Activated CD4-positive, alpha-beta T cell treated with anti-CD3 and anti-CD28 coated beads, Interleukin-2, Interleukin-6, amounts not matched to agents 100 ng/mL and 50 ng/mL, durations not matched to agents 16 hours and 8 hours (primary cell): ENCODE measurements at places on chromosomes 1 and 21.

DNA sequence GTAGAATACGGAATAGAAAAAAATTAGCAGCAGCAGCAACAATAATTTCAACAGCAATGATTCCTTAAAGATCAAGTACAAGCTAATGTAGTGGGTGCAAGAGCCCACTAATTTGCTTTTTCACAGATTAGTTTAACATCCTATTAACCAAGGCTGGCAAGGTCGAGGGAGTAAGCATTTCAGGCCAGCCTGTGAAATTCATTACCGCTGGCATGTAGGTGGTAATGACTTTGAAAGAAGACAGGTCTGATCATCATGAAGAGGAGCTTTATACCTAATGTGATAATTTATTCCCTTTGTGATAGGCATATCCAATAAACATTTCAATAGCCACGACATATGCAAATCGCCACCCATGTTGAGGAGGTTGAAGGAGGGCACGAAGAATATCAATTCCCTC lies 11.2 kb upstream of the PRDM15 start:
- DNase-seq: no peak

GRCh38 chr21:44079446-44079845 lies 27.8 kb upstream of the PWP2 start:
- no peak for DNase-seq

GRCh38 chr1:48498096-48498791 lies 26.2 kb upstream of the SPATA6 start:
- DNase-seq: peak; percentile 74

DNA sequence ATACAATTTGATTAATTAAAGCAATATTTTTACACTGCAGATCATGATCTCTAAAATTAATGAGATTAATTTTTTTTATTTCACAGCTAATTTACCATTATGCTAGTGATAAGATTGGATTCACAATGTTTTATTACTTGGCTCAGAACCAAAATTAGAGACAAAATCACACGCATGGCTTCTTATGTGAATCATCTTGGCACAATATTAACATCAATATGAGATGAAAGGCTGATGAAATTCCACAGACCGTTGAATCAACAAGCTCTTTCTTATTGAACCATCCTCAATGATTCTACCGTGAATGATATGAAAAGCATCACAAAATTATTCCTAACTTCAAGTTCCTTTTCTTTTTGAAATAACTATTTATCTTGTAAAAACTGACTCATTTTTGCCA lies 544.9 kb downstream of the KCNT2 start:
- DNase-seq: no peak

GRCh38 chr1:234373959-234374254 lies 651 bp downstream of the COA6 start:
- DNase-seq: no peak

DNA sequence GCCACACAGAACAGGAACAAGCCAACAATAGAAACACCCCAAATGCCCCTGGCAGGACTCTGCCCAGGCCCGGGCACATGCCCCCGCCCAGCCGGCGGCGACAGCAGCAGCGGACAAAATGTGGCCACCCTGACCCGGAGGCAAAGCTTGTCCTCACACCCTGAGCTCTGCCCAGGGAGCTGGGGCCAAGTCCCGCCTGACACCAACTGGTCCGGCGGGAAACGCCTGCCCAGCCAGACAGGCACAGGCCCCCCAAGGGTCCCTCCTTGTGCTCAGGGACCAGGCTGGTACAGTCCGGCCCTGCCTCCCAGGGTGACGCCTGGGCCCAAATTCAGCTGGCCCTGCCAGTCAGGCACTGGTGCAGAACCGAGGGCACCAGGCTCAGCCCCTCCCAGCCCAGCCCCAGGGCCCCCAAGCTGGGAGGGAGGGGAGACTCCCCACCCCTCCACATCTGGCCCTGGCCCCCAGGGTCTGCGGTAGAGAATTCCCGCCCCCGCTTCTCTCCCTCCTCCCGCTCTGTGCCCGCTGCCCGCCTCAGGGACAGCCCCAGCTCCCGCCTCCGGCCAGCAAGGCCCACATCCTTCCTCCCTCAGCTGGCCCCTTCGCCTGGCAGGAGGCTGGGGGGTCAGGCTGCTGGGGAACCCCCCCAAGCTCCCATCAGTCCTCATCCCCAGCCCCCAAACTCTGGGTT lies 2.0 kb downstream of the AHDC1 start:
- no peak for DNase-seq

GRCh38 chr1:201291916-201292315 lies 8.6 kb downstream of the PKP1 start:
- no peak for DNase-seq

GRCh38 chr1:160542303-160542945 lies 19.4 kb upstream of the SLAMF6 start:
- DNase-seq: no peak

DNA sequence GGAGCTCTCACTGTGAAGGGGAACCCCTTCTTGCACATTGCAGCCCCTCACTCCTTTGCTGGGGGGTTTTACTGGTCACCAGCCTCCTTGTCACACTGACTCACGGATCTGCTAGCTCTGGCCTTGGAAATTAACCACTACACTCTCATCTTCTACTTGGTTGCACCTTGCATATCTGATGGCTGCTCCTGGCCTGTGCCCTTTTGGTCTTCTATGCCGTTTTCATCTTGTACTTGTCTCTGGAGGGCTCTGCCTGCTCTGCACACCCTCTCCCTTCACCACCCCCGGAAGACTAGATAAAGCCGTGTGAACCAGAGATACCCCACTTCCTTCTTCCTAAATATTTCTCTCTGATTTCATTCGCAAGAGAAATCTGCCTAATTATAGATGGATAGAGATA lies 44.6 kb downstream of the CD247 start:
- no peak for DNase-seq

DNA sequence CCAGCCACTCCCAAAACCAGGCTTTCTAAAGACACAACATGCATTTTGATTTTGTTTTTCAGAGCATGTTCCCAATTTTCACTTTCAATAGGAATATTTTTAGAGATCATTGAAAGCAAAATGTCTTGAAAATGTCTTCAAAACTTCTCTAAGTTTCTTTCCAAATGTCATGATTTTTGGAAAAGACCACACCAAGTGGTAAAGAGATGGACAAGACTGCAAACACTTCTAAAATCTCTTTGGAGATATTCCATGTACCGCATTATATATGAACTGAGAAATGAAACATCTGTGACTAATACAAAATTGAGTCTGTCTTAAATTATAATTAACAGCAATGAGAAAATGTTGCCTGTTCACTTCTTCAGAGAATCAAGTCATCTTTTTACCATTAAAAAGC lies 418.0 kb upstream of the PKN2 start:
- no peak for DNase-seq

GRCh38 chr21:31347435-31348032 lies 3.5 kb upstream of the TIAM1 start:
- no peak for DNase-seq

GRCh38 chr1:202662081-202662480 lies 48.2 kb downstream of the SYT2 start:
- DNase-seq: no peak

GRCh38 chr1:223211323-223211985 lies 68.4 kb upstream of the TLR5 start:
- DNase-seq: no peak

GRCh38 chr1:156809711-156810366 lies 6.8 kb downstream of the SH2D2A start:
- no peak for DNase-seq

GRCh38 chr1:40380817-40381216 lies 7.3 kb downstream of the SMAP2 start:
- DNase-seq: no peak

- no peak for DNase-seq
Measured at GRCh38 chr1:159978107-159978398, 24.0 kb upstream of the SLAMF9 start.

- no peak for DNase-seq
Measured at GRCh38 chr1:29254346-29254745, 18.0 kb downstream of the PTPRU start.

DNA sequence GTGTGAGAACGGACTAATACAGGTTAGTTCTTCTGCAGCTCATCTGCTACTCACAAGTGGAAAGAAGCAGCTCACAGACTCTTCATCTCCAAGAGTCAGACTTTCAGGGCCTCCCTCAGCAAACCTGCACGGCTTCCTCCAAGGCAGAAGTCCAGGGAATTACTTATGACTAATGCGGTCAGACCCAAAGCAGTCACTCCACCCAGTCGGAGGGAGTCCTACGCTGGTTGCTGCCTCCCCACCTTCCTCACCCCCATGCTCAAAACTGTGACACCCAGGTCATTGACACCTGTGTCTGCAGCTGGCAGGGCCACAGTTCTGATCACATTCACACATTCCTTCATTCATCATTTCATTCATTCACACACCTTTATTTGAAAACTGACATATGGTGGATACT lies 38.4 kb upstream of the PRDM2 start:
- no peak for DNase-seq

DNA sequence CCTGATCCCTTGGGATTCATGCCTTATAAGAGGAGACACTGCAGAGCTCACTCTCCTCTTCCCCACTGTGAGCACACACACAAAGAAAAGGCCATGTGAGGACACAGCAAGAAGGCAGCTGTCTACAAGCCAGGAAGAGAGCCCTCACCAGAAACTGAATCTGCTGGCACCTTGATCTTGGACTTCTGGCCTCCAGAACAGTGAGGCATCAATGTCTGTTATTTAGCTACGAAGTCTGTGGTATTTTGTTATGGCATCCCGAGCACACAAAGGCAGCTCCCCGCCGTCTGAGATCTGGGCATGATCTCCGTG lies 47.1 kb upstream of the RPL11 start:
- DNase-seq: no peak

DNA sequence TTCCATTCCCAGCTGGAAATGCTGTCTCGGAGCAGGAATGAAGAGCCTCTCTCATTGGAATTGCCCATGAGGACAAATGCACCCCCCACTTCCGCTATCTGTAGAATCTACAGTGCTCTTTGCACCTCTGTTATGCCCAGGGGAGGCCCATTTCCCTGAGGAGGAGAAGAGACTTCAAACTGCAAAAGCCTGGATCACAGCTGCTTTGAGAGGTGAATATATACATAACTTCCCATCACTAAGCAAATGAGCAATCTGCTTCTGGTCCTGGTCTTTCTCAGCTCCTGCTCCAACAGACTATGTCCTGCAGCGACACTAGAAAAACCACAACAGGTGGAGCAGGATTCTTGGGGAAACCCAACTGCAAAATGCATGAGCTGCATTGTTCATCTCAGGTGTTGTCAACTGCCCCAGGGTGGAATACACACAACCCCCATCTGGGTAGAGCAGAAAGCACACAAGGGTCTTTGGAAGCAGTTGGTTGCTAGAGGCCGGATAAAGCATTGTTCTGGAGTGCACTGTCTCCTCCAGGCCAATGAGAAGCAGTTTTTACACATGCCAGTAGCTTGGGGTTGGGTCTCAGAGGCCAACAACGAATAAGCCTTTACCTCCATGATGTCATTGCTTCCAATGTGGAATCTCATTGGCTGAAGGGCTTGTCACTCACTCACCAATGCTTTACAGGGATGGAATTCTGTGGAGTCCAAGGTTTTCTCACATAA lies 67.7 kb upstream of the RAB4A start:
- no peak for DNase-seq

- no peak for DNase-seq
Measured at GRCh38 chr1:99315305-99315704, 51.0 kb downstream of the PLPPR4 start.

GRCh38 chr1:77175230-77175844 lies 43.9 kb downstream of the PIGK start:
- no peak for DNase-seq

DNA sequence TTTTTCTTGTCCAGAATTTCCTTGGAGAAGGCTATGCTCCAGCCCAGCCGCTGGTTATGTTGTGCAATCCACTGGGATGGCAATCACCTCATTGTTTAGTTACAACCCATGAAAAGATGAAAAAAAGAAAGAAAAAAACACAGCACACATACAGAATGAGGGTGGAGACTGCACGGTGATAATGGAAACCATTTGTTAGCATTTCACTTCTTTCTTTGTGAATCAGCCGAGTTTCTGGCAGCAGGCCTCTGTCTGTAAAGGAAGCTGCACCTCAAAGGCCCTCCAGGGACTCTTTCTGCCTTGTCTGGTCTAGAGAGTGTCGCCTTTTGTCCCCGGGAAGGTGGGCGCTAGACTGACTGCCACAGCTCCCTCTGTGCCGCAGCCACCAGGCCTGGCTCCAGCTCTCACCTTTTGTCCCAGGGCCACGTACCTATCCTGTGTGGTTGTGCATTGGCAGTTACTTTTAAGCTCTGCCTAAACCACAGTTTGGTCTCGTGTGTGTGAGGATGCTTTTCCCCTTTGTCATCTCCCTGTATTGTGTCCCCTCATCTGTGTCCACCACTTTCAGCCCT lies 35.6 kb downstream of the NGF start:
- no peak for DNase-seq

GRCh38 chr21:41229509-41230248 lies 61.7 kb downstream of the BACE2 start:
- DNase-seq: no peak

GRCh38 chr1:29809446-29810120 lies 573.3 kb downstream of the PTPRU start:
- no peak for DNase-seq

DNA sequence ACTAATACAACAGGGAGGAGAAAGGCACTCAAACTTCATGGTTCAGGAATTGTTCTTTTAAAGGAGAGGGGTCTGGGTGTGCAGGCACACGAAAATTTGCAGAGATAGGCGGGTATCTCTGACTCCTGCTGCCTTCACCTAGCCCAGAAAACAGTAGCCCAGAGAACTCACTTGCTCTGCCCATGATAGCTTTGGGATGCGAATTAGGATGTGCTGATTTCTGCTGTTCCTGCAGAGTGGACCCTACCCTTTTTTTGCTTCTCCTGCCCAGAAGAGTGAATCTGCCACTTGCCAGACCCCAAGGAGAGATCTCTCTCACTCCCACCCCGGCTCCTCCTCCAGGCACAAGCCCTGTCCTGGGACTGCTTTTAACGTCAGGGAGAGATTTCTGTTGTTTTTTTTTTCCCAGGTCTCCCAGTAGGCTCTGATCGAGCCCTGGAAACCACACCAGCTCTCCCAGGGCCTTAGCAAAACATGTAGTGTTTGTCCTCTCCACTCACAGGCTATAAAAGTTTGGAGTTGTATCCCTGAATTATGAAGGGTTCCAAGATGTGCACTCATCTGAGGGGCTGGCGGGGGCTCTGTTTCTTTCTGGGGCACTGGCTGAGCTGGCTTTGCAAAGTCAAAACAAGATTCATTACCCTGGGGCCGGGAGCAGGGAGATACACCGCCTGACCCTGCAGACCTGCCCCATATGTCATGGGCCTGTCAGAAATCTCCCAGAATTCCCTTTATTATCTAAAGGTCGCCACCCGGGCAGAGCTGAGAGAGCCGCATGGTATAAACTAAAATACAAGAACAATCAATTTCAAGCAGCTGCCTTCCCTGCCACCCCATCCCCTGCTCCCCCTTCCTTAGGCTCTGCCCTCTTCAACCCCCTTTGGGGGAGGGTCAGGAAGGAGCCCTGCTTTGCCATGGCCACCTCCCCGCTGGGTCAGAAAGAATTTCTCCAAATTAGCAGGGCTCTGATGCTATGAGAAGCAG lies 17.9 kb downstream of the PLXNA2 start:
- no peak for DNase-seq

DNA sequence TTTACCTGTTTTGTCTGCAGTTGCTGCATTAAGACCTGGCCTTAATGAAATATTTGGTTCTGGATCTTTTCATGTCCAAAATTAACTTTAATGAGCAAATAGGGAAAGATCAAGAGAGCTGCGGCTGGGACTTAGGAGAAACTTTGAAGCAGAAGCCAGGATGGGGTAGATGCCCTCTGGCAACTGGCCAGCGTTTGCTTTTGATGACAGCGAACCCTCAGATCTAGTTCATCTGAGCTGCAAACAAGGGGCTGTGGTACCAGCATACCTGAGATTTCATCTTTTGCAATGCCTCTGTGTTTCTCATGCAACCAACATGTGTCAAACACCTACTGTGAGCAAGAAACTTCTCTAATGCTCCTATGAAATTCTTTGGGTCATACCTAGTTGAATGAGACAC lies 13.0 kb upstream of the TEDDM1 start:
- no peak for DNase-seq
